ENCODE measurements at places on chromosomes 2 and 18.

GRCh38 chr18:14577971-14578370 lies 34.6 kb upstream of the POTEC start:
- DNase-seq, result no peak

DNA sequence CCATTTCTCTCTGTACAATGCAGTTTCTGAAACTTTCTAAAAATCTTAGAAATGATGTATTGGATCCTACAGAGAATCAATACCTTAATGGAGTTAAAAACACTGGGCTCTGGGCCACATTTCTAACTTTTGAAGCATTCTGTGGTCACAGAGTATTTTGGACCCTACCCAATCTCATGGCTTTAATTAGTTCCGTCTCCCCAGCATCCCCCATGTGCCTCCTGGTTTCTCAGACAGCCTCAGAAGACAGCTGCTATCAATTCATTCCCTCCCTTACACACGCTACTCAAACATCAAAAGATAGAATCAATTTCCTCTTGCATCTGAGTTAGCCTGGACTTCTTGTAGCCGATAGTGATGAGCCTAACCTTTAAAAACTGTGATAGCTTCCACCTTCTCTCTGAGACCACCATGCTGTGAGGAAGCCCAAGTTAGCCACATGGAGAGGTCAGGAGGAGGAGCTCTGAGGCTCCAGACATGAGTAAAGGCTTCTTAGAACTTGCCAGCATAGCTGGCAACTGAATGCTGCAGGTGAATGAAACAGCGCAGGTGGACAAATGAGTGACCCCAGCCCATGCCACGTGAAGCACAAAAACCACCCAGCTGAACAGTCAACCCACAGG lies 10.4 kb downstream of the ADCY3 start:
- no peak for DNase-seq

DNA sequence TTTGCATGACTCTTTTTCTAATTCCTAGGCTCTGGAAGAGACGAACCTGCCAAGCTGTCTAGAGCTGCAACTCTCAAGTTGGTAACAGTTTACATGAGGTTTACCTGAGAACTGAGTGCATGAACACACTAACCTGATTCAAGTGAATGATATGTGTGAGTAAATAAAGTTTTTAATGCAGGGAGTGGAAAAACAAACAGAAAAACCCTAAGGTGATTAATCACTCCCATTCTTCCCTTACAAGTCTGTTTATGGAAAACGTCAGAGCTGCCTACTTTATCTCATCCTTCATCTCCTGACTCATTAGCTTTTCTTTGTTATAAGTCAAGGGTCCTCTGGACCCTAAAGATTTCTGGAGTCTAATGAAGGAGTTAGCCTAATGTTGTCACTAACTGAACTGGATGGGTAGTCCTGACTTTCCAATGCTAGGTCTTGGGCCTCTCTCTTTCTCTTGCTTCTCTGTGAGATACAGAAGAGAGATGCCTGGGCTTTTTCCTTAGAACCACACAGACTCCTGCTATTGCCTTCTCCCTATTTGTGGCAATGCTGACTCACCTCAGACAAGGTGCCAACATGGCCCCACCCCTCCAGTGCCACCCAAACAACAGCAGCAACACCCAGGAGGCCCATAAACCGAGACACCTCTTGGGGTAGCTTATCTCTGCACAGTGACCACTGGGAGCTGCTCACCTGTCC lies 952.4 kb downstream of the EPHA4 start:
- no peak for DNase-seq

DNA sequence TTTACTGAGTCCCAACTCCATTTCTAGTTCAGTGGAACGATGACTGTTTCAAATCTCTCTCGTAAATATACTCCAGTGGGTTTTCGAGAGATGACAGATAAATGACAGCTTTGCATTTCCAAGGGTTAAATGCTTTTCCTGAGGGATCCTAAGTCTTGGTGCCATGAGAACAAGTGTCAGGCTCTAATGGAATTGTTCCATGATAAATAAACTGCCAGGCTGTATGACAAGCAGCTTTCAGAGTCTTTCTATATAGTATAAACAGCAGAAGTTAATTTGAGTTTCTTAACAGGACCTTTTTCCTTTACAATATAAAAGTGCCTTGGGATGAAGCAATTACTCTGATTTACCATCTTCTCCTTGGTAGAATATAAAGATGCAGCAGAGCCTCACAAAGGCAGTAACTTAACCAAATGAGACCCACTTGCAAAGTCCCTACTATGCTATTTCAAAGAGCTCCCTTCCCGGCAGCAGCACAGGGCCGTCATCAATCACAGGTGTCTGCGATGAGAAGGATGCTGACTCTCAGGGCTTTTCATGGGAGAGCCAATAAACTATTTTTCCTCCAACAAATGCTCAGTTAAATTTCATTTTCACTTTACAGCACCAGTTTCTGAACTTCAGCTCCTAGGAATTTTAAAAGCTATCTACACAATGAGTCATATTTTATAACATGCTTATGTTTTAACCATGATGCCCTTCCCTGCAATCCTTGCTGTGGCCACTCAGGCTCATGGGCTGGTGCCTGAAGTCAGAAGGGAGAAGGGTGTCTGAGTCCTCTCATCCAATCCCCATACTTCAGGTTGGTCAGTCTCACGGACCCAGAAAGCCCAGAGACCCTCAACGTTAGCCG lies 123.8 kb downstream of the AFF3 start:
- no peak for DNase-seq

DNA sequence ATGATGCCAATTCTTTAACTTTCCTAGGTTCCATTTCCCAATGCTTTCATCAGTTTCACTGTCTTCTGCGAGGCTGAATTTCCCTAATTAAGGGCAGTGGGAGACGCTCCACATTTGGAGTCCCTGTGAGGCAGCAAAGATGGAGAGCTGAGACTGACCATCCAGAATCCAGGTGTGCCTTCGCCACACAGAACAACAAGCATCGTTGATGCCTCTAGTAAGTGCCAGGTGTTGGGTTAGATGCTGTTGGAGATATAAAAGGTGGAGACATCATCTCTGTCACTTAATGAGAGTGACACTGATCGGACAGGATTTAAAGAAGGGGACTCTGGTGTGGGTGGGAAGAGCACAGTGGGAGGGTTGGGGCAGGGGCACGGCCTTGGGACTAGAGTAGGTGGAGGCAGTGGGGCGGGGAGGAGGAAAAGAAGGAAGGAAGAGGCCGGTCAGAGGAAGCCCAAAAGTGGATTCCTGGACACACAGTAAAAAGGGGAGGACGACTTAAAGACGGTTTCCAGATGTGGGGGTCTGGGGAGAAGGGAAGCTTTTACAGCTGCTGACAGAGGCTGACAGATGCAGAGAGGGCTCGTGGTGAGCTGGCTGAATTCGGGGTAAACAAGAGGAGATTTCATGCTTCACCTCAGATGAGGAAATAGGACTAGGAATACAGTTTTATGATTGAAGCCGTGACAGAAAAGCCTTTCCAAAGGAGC lies 113.0 kb downstream of the BCL2 start:
- DNase-seq, result no peak

DNA sequence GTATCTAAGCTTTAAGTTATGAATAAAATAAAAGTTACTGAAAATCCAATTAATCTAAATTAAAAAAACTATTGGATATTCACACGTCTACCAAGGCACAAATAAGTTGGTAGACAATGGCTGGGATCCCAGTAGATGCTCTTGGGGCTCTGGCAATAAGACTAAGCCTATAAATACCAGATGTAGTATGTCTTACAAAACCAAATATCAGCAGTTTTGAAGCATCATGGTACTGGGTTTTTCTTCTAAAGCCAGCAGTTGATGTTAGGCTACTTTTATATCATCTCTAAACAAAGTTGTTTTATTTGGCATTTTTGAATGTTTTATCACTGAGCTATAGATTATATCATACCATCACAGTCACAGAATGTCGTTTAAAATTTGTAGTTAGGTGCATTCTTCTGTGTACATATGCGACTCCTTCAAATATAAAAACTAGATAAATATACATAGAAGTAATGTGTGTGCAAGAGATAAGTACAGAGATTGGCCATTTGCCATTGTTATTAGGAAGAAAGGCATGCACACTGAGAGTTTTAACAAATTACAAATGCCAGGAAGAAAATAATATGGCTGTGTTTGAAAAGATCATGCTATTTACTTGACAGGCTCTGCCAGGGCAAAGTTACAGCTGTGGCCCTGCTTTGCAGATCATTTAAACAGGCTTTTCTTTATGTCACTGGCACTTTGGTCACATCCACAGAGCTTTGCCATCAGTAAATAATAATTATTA lies 21.6 kb upstream of the TMEM17 start:
- DNase-seq, result no peak

DNA sequence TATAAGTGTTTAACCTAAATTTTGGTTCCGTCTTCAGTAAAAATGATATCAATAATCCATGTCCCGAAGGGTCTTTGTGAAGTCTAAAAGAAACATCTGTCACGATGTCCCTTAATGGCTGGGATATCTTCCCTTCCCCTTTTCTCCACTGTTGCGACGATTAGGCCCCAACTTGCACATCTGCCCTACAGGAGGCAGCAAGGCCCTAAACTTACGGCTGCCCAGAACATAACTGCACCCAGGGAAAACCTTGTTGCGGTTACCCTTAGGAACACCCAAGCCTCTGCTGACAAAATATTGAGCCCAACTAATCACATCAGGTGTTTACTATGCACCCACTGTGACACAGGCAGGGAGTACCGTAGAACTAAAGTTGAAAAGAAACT lies 1.3 kb upstream of the SMAD2 start:
- no peak for DNase-seq

- DNase-seq, result no peak
Observed at GRCh38 chr18:14104201-14104600, 28.0 kb downstream of the ZNF519 start.

GRCh38 chr2:5959836-5960820 lies 267.9 kb downstream of the SOX11 start:
- DNase-seq, result no peak

DNA sequence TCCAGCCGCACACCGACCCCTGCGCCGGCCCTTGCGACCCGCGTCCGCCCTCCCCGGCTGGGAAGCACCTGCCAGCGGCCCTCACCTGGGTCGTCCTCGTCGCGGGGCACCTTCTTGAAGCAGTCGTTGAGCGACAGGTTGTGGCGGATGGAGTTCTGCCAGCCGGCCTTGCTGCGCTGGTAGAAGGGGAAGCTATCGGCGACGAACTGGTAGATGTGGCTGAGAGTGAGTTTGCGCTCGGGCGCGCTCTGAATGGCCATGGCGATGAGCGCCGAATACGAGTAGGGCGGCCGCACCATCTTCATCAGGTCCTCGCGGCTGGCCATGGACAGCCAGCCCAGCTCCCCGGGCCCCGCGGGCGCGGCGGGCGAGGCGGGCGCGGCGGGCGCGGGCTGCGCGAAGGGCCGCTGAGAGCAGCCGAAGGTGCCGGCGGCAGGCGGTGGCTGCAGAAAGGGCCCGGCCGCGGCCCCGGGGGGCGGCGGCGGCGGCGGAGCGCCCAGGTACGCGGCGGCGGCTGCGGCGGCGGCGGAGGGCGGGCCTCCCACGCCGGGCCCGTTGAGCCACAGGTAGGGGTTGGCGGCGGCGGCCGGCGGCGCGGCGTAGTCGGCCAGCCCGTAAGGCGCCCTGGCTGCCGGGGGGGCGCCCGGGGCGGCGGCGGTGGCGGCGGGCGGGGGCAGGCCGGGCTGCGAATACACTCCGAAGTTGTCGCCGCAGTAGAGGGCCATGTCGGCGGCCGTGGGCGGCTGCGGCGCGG lies 505 bp downstream of the FOXI3 start:
- DNase-seq, result no peak

DNA sequence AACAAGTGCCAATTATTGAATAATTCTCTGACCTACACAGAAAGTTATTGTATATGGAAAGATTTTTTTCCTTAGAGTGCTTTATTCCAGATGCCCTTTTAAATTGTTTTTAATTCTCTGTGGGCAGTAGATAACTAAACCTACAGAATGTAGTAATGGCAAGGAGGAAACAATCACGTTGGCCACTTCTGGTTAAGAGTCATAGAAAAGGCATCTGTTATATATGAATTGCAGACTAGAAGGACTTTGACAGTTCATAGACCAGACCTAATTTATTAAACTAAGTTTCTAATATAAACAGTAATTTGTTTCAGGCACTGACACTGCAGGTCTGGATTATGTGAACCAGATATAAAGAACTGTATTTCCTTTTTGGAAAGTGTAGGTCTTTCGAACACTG lies 607.5 kb downstream of the PLCL1 start:
- no peak for DNase-seq

DNA sequence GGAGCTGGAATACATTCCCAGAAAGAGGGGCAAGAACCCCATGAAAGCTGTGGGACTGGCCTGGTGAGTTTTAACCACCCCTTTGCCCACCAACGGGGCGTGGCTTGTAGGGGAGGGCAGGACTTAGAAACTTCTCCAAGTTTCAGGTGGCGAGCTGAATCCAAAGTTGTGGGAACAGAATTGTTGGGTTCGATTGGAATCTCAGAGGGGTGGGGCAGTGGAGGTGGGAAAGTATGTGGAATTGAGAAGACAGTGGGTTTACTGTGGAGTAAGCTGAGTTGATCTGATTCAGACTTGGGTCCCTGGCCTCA lies 1.1 kb downstream of the PNKD start:
- DNase-seq, result no peak

DNA sequence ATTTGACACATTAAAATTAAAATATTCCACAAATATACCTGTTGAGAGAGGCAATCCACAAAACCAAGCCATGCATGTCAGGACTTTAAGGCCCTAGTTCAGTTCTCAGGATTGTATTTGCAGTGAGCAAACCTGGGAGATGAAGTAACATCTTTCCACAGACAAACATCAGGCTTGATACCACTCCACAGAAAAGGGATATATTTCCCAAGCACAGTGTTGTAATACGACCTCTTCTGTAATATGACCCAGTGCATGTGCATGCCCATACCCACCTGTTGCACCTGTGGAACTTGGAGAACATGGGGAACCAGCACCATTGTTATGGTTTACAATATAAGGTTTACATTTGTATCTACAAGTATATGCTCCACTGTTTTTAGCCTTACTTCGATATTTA lies 184.0 kb downstream of the PDE11A start:
- no peak for DNase-seq

GRCh38 chr2:158094487-158095092 lies 7.1 kb upstream of the UPP2 start:
- DNase-seq, result no peak

DNA sequence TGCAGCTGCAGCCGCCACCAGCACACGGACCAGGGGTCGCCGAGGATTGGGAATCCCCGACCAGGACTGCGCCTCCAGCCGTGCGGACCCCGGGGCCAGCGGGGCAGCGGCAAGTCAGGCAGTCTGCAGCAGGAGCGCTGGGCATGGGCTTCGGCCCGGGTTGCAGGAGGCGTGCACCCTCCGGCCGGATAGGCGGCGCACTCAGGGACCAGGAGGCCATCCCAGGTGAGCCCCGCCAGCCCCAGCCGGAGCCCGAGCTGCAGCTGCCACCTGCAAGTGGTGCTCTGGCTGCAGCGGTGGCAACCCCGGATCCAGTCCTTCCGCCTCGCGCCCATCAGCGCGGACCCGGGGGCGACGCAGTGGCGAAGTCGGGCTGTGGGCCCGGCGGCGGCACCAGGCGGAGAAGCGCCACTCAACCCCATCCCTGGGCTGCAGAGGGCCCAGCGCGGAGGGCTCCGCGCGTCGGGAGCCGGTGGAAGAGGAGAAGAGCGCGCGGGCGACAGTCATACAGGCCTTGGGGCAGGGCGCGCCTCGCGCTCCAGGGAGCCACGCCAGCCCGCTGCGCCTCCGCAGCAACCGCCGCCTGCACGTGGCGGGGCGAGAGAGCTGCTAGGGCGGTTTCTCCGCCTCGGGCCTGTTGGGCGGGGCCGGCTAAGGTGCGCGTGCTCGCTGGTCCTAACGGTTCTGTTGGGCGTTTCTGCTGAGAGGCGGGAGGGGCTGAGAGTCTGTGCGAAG lies 73.8 kb downstream of the RPIA start:
- no peak for DNase-seq

Data from SK-N-DZ (cell line).